ENCODE measurements at places on chromosomes 16 and 17. TPM values are rescaled to one million over a fixed set of nuclear protein-coding genes. Genes with fewer than 3 reads are reported as not detected.

EMC8 gene
- 29.2 TPM for total RNA-seq

NPW gene
- total RNA-seq, result not detected

ZNF205 gene
- total RNA-seq, result not detected

KRTAP9-4 gene
- not detected for total RNA-seq

PRDM7 gene
- not detected for total RNA-seq

SHPK gene
- total RNA-seq, result 11.8 TPM

ZNF75A gene
- total RNA-seq, result 63.6 TPM

CDRT15 gene
- not detected for total RNA-seq

- H3K4me1 ChIP-seq, result peaks cover 10% of the 10 kb centered on the region
- peaks cover 17% of the 10 kb centered on the region for H3K36me3 ChIP-seq
- no peak for DNase-seq
- H3K27ac ChIP-seq, result no peak overlapping the region
These were observed 98.5 kb upstream of the RPRML start for GRCh38 chr17:47077576-47077975.

- no peaks in the 10 kb centered on the region for H3K36me3 ChIP-seq
- DNase-seq, result no peak
- H3K27ac ChIP-seq, result no peak overlapping the region
- no peak overlapping the region for H3K4me3 ChIP-seq
These were observed 47.9 kb downstream of the LYRM1 start for GRCh38 chr16:20948444-20948843.

DNA sequence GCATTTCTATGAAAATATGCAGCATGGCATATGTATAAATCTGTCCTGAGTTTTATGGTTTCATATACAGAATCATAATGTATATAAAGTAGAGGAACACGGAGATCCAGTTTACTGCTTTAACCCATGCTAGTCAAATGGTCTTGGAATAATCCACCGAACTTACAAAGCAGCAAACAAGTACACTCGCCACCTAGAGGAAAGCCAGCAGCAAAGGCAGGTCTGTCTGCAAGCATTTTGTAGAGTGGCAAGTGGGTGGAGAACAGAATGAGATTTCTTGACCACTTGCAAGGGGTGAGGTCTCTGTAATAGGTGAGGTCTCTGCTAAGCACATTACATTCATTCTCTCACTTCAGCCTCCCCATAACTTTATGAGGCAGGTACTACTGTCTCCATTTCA, 308.3 kb downstream of the CA10 start:
- no peaks in the 10 kb centered on the region for H3K4me1 ChIP-seq
- H3K27me3 ChIP-seq, result peaks cover 3% of the 10 kb centered on the region
- no peak for DNase-seq
- H3K4me3 ChIP-seq, result no peak overlapping the region
- no peak overlapping the region for H3K27ac ChIP-seq

DNA sequence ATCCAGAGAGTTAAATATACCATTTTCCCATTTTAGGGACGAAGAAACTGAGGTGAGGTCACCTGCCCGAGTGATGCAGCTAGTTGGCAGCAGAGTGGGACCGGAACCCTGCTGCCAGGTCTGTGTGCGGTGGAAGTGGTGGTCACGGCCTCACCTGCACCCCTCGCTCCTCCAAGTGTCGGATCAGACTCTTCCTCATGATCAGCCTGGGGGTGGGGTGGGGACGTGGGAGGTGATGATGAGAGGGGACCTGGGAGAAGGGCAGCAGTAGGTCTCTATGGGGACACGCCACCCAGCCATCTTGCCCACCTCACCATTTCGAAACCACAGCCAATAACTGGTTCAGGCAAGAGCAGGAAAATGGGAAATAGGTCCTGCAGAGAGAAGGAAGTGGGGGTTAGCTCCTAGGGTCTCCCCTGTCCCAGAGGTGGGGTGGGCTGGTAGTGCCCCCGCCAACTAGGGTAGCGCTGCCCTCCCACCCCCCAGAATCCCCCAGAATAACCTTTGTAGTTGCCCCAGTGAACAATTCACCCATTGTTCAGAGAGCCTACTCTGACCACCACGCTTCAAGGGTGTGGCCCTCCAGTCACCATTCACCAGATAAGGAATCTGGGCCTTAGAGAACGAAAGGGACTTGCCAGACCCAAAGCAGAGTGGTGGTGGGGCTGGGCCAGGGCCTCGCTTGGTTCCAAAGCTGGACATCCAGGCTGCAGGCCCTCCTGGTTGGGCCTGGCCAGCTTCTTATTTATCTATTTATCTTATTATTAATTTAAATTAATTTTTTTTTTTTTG, 5.1 kb downstream of the GDPD3 start:
- no peak overlapping the region for H3K4me3 ChIP-seq
- H3K4me1 ChIP-seq, result peaks cover 6% of the 10 kb centered on the region
- H3K27ac ChIP-seq, result no peak overlapping the region
- H3K27me3 ChIP-seq, result no peaks in the 10 kb centered on the region
- DNase-seq, result no peak
- H3K36me3 ChIP-seq, result peaks cover 32% of the 10 kb centered on the region

DNA sequence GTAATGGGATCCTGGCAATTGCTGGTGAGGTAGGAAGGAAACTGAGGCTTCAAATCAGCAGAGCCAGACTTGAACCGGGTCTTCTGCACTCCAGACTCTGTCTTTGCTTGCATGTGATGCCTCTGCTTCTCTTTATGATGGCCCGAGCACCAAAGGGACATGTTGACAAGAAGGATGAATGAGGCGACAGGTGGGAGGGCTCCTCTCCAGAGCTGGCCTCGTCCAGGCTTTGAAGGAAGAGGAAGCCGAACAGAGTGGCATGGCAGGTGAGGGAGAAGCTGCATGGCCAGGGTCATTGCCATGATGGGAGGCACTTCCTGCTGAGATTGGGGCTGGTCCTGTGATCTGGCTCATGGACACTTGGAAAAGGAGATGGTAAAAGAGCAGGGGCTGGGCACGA, 40.8 kb downstream of the AKAP1 start:
- peaks cover 4% of the 10 kb centered on the region for H3K36me3 ChIP-seq
- no peaks in the 10 kb centered on the region for H3K27me3 ChIP-seq
- H3K4me3 ChIP-seq, result no peak overlapping the region
- no peak overlapping the region for H3K27ac ChIP-seq

- no peak overlapping the region for H3K4me3 ChIP-seq
- no peak overlapping the region for H3K27ac ChIP-seq
- no peak for DNase-seq
- no peaks in the 10 kb centered on the region for H3K4me1 ChIP-seq
These were observed 8.4 kb upstream of the GAA start for GRCh38 chr17:80092959-80093358.

DNA sequence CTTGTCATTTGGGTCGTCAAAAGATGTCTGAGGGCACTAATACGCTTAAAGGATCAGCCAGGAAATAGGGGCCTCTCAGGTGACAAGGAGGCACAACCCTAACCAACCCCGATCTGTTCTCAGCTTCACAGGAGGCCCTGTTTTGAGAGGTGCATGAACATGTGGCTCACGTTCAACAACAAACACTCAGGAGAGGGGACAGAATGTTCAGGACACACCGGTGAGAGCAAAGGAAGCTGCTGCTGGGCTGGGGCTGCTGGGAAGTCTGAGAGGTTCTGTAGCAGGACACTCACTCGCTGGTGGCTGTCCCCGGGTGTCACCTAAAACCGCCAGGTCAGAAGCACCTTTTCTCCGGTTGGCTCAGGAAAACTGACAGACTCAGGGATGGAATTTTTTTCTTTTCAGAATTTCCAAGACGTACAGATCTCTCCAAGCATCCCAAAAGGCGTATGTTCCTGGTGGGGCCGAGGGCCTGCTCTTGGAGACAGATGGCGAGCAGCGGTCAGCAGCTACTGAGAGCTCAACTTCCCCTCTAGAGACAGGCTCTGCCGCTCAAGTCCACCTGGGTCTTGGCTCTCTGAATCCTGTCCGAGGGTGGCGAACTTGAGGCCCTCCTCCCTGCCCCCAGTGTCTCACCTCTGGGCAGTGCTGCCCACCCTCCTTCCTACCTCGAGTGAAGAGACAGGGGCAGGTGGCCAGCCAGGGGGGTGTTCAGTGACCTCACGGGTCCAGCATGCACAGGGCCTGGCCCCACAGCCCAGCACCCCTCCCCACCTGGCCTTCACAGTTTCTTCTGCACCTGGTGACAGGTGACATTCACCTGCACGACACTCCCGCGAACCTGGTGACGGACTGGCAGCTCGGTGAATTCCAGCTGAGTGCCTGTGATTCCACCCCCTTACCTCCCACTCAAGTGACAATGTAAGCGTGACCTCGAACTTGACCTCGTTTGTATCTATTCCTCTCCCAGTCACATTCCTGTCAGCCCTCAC, 22.9 kb downstream of the CLUH start:
- no peak for DNase-seq
- H3K36me3 ChIP-seq, result peaks cover 4% of the 10 kb centered on the region
- H3K27me3 ChIP-seq, result no peaks in the 10 kb centered on the region

- no peak overlapping the region for H3K27ac ChIP-seq
- no peaks in the 10 kb centered on the region for H3K36me3 ChIP-seq
- no peak for DNase-seq
- peaks cover 6% of the 10 kb centered on the region for H3K4me1 ChIP-seq
- no peak overlapping the region for H3K4me3 ChIP-seq
These were observed 6.4 kb upstream of the RAB40C start for GRCh38 chr16:583470-583814.

- peak overlapping the region; percentile 99 for H3K27ac ChIP-seq
- peaks cover 21% of the 10 kb centered on the region for H3K36me3 ChIP-seq
- H3K4me1 ChIP-seq, result peaks cover 59% of the 10 kb centered on the region
- no peak for DNase-seq
These were observed 2.1 kb downstream of the ARRB2 start for GRCh38 chr17:4712526-4712925.

GRCh38 chr17:57735707-57736106, 9.4 kb downstream of the CCDC182 start:
- H3K4me1 ChIP-seq, result peaks cover 12% of the 10 kb centered on the region
- peaks cover 15% of the 10 kb centered on the region for H3K27me3 ChIP-seq
- no peak overlapping the region for H3K27ac ChIP-seq
- H3K4me3 ChIP-seq, result no peak overlapping the region
- no peaks in the 10 kb centered on the region for H3K36me3 ChIP-seq
- DNase-seq, result no peak

DNA sequence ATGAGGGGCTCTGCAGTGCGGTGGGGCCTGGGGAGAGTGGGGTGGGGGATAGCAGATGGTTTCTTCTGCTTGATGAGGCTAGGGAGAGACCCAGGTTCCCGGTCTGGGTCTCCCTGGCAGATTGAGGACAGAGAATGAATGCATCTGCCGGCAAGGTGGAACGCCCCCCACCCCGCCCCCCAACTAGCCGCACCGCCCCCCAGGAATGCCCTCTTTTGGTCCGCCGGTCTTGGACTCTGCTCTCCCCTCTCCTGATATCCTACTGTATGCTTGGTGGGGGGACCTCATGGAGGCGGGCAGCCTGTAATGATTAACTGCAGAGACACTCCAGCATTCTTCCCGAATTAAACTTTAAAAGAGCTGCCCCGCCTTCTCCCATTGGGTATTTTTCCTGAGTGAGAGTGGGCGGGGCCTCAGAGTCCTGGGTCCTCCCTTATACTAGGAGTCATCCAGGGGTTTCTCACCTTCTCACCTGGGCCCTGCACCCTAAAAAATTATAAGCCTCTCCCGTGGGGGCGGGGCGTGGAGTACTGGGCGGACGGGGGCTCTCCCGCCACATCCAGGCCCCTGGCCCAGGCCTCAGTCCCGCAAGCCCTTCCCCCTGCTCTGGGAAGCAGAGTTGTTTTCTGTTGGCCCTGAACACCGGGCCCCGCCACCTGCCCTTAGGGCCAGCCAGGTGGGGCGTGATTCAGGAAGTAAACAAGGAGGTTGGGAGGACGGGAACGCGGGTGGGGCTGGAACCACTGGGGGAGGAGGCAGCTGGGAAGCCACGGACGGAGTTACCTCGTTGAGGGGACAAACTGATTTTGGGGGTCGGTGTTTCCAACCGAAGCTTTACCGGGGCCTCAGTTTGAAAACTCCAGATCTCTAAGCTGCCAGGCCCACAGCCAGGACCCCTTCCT, 1.5 kb downstream of the GRB7 start:
- no peaks in the 10 kb centered on the region for H3K36me3 ChIP-seq
- peaks cover 5% of the 10 kb centered on the region for H3K27me3 ChIP-seq
- no peak for DNase-seq
- peak overlapping the region; percentile 82 for H3K4me3 ChIP-seq
- H3K27ac ChIP-seq, result no peak overlapping the region

- no peaks in the 10 kb centered on the region for H3K4me1 ChIP-seq
- H3K4me3 ChIP-seq, result no peak overlapping the region
- DNase-seq, result no peak
- H3K27me3 ChIP-seq, result no peaks in the 10 kb centered on the region
- H3K27ac ChIP-seq, result no peak overlapping the region
- no peaks in the 10 kb centered on the region for H3K36me3 ChIP-seq
These were observed 422.9 kb downstream of the WWOX start for GRCh38 chr16:78522327-78522726.

GRCh38 chr17:48335858-48336500, 94.0 kb downstream of the SKAP1 start:
- no peak overlapping the region for H3K27ac ChIP-seq
- no peaks in the 10 kb centered on the region for H3K27me3 ChIP-seq
- DNase-seq, result no peak

DNA sequence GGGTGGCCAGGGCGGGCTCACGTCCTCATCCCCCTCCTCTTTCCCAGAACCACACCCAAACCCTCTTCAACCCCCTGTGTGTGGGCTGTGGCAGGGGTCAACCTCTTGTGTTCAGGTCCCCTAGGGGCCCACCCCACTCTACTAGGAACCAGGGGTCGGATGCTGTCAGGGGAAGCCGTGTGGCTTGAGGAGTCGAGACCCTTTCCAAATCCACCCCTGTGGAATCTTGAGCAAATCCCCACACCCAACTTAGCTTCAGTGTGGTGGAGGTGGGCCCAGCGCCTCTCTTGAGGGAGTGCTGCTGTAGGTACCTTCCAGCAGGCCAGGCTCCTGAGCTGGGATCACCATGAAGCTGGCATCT, 121.5 kb downstream of the MRM1 start:
- H3K27me3 ChIP-seq, result peaks cover 2% of the 10 kb centered on the region
- DNase-seq, result no peak

DNA sequence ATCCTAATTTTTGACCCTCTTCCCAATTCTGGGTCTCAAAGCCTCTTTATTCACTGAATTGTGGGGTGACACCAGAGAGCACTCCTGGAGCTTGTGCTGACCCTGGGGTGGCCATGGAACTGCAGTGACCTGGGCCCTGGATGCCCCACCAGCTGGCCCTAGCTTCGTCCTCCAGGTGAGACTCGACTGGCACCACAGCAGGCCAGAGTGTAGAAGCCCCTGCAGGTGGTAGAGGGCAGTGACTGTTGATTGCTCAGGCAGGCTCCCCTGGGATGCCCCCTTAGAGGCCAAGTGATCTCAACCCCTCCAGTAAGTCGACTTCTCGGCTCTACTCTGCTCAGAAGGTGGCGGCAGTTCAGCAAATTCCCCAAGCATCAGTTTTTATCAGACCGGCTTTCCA, 6.4 kb downstream of the FA2H start:
- H3K27me3 ChIP-seq, result peaks cover 24% of the 10 kb centered on the region
- no peak overlapping the region for H3K27ac ChIP-seq
- DNase-seq, result no peak
- no peak overlapping the region for H3K4me3 ChIP-seq
- H3K4me1 ChIP-seq, result no peaks in the 10 kb centered on the region

All from activated naive CD8-positive, alpha-beta T cell treated with anti-CD3 and anti-CD28 coated beads, Interleukin-2, amount 10 ng/mL, durations not matched to agents 7 days and 5 days (primary cell).